Stimulated activated CD4-positive, alpha-beta T cell treated with anti-CD3 and anti-CD28 coated beads, Interleukin-15, amount 100 ng/mL, for 48 hours (primary cell): ENCODE measurements at places on chromosomes 2 and 18.
A peak's percentile ranks its signal among the peaks of the same experiment; 100 is the strongest.

DNA sequence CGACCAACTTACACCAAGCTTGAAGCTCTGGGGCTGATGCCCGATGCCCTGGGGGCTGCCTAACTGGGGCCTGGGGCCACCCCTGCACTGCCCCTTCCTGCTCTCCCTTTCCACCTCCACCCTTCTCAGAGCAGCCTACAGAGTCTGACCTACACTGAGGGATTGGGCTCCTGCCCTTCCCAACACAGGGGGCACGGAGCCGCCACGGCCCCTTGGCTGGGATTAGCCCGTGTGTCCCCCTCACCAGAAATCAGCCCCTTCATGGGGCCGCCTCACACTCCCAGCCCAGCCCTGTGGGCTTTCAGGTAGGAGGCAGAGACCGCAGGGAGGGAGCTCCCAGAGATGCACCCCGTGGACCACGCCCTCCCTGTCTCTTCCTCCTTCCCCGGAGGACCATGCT lies 198.0 kb downstream of the EIPR1 start:
- no peak for DNase-seq

GRCh38 chr2:171315781-171316180 lies 118.0 kb downstream of the METTL8 start:
- DNase-seq = no peak

- DNase-seq = no peak
These were observed 260.8 kb downstream of the TGIF1 start for GRCh38 chr18:3710712-3711301.

- no peak for DNase-seq
These were observed 75.2 kb downstream of the SEPTIN10 start for GRCh38 chr2:109538546-109538945.

GRCh38 chr2:212076456-212076855 lies 462.1 kb downstream of the ERBB4 start:
- DNase-seq = no peak

GRCh38 chr2:212712466-212712865 lies 173.9 kb upstream of the ERBB4 start:
- no peak for DNase-seq

- no peak for DNase-seq
These were observed 622.1 kb upstream of the ZEB2 start for GRCh38 chr2:145141981-145142380.

- no peak for DNase-seq
These were observed 675.5 kb downstream of the RNF144A start for GRCh38 chr2:7592618-7593140.

DNA sequence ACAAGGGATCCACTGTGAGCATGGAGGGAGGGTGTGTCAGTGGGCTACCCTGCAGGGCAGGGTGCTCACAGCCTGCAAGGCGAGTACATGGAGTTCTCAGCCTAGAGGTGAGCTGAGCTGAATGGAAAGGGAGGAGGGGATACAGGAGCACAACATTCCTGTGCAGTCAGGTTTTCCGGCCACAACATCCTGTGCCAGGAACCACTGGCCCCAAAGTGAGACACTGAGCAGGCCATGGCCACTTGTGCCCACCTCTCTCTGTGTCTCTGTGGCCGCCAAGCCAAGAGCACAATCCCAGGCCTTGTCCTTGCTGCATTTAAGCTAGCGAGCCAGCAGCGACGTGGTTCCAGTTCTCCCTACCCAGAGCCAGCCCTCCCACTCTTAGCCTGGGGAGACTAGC lies 6.1 kb downstream of the DOK1 start:
- no peak for DNase-seq

- no peak for DNase-seq
These were observed 10.9 kb downstream of the OSBPL1A start for GRCh38 chr18:24386681-24387080.

GRCh38 chr2:203830304-203831055 lies 37.1 kb upstream of the CTLA4 start:
- peak; percentile 72 for DNase-seq

GRCh38 chr2:70746094-70746974 lies 21.7 kb downstream of the ADD2 start:
- no peak for DNase-seq

- no peak for DNase-seq
These were observed 382.2 kb downstream of the CLIP4 start for GRCh38 chr2:29497375-29497774.

DNA sequence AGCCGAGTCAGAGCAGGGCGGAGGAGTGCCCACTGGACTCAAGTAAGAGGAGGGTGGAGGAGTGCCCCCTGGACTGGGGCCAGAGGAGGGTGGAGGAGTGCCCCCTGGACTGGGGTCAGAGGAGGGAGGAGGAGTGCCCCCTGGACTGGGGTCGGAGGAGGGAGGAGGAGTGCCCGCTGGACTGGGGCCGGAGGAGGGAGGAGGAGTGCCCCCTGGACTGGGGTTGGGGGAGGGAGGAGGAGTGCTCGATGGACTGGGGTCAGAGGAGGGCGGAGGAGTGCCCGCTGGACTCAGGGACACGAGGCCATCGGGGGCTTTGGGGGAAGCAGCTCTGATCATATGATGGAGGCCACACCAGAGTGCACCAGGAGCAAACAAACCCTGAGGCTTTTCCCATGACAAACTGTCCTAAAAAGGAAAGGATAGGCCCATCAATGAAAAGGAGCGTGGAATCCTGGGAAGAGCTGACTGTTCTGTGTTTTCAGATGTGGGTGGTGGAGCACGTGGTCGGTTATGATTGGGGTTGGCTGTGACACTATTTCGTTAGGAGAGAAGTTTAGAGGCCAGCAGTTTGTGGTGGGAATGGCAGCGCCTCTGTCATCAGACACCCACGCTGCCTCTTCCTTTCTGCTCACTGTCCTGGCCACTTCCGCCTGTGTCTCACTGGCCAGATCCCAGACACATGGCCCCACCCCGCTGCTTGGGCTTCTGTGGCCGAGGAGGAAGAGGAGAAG lies 24.5 kb upstream of the HPCAL1 start:
- peak; percentile 19 for DNase-seq

- no peak for DNase-seq
These were observed 208.3 kb downstream of the AFF3 start for GRCh38 chr2:99933894-99934650.

DNA sequence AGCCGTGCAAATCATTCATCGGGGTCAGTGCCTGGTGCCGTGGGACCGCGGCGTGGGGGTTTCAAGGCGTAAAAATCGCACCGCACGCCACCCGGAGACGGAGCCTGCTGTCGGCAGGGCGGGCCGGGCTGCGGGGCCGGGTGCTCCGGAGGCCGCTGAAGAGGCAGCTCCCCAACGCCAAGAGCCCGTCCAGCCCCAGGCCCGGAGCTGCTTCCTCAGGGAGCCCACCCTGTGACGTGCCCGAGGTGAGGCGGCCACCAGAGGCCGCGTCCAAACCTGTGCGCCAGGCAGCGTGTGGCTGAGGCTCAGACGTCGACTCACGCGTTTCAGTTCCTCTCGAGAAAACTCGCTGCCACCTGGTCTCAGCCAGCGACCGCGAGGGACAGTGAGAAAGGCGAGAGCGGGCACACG lies 98.1 kb downstream of the NFATC1 start:
- no peak for DNase-seq

DNA sequence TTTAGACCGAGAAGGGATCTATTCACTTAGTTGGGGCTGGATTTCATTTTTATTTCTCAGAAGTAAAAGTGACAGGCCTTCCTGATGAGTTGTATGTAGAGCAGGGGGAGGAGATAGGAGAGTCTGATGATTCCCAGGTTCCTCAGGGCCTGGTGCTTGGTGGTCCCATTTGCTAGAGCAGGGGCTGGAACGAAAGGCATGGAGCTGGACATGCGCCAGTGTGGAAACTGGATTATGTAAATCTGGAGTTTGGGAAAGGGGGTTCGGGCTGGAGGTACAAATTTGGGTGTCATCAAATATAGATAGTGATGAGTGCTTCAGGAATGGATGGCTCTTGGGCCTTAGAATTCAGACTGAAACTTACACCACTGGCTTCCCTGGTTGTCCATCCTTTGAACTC lies 27.5 kb downstream of the GNLY start:
- DNase-seq = no peak

DNA sequence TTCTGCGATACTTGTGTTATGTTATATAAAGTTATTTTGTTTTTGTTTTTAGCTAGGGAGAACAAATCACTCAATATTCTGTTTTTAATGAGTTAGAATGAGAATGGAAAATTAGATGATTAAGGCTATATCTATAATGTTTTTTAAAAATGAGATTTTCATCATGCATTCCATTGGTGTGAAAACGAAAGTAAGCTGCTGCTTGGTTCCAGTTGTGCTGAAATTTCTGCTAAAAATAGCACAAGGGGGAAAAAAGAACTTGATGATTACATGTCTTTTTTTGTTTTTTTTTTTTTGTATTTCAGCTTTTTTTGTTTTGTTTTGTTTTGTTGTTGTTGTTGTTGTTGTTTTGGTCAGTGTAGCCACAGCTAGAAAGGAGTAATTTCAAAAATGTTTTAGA lies 242.6 kb upstream of the KCNJ3 start:
- DNase-seq = no peak

GRCh38 chr2:82259551-82259950 lies 1955.0 kb upstream of the LRRTM1 start:
- no peak for DNase-seq

GRCh38 chr2:58992062-58992706 lies 751.1 kb upstream of the FANCL start:
- no peak for DNase-seq

DNA sequence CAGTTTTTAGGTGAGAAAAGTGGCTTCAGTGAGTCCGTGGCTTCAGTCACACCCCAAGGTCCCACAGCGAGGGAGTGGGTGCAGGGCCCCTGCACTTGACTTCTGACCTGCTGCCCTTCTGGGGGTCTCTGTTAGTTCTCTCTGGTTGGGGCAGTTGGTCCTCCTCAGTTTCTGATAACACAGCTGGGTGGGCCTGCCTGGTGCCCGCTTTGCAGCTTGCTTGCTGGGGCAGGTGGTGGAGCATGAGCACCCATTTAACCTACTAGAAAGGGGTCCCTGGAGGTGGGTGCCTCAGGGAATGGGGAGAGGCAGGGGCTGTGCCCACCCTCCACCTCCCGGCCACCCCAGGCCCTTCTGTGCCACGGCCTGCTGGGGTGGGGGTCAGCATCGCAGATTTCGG lies 83.2 kb downstream of the ASB1 start:
- DNase-seq = no peak

DNA sequence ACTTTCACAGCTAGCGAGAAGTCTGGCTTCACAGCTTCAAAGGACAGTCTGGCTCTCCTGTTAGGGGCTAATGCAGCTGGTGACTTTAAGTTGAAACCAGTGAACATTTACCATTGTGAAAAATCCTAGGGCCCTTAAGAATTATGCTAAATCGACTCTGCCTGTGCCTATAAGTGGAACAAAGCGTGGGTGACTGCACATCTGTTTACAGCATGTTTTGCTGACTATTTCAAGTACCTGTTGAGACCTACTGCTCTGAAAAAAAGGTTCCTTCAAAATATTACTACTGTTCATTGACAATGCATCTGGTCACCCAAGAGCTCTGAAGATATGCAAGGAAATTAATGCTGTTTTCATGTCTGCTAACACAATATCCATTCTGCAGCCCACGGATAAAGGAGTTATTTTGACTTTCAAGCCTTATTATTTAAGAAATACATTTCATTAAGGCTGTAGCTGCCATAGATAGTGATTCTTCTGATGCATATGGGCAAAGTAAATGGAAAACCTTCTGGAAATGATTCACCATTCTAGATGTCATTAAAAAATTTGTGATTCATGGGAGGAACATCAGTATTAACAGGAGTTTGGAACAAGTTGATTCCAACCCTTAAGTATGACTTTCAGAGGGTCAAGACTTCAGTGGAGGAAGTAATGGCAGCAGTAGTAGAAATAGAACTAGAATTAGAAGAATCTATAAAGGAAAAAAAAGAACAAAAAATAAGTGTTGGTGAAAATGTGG lies 48.9 kb downstream of the POLR1A start:
- DNase-seq = no peak

- DNase-seq = no peak
These were observed 90.6 kb upstream of the ARL4C start for GRCh38 chr2:234587341-234588053.

- DNase-seq = no peak
These were observed 477.1 kb upstream of the ID2 start for GRCh38 chr2:8204711-8205110.

DNA sequence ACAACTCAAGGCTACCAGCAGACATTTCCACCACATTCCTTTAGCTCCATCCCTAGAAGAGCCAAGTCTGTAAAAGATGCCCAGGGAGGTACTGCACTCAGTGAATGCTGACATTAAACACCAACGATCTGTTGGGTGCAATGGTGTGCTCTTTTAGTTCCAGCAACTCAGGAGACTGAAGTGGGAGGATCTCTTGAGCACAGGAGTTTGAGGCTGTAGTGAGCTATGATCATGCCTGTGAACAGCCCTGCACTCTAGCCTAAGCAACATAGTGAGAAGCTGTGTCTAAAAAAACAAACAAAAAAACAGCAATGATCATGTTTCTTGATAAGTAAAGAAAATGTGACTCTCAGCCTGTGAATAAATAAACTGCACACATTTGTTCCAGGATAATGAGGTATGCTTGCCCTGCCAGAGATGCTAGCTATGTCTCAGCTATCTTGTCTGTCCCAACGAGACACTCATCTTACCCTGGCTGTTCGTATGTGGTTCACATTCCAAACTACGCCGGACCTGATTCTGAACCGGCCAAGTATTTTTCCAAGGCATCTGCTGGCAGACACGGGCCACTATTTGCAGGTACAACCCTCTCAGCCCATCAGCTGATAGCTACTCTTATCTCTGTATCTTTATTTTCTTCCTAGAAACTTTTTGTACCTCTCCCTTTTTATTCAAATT lies 21.8 kb downstream of the TMEM182 start:
- DNase-seq = no peak

GRCh38 chr2:71157124-71157793 lies 26.8 kb downstream of the MPHOSPH10 start:
- peak; percentile 47 for DNase-seq

DNA sequence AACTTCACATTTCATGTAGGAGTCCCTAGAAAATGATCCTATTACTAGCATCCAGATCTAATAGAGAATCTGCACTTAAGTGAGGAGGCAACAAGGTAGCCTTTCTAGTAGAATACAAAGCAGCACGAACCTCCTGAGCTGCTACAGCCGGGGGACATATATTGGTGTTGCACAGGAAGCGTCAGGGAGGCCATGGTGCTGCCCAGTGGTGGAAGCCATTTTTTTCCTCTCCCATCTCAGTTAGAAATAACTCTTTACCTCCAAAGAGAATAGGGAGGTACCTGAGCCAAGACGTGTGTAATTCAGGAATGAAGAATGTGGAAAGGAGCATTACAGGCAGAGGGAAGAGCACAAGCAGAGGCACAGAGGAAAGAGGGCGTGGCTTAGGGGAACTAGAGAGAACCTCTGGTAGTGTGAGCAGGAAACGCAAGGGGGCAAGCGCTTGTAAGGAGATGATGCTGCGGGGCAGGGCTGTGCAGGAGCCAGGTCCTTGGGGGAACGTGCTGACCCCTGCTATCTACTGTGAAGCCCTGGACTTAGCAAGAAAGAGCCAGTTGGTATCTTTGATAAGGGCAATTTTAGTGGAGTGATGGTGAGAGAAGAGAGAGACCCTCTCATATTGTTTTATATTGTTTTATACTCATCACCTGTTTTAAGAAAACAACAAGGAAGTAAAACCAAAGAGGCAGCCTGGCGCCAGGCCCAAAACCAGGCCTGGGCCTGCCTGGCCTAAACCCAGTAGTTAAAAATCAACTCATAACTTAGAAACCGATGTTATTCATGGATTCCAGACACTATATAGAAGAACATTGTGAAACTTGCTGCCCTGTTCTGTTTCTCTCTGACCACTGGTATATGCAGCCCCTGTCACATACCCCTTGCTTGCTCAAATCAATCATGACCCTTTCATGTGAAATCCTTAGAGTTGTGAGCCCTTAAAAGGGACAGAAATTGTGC lies 50.0 kb upstream of the TTC39C start:
- DNase-seq = peak; percentile 44

- no peak for DNase-seq
These were observed 136.4 kb downstream of the LNPK start for GRCh38 chr2:175865716-175866115.

- no peak for DNase-seq
These were observed 60.8 kb downstream of the ST3GAL5 start for GRCh38 chr2:85827879-85828569.
